ENCODE measurements at places on chromosomes 2 and 18. TPM values are rescaled to one million over a fixed set of nuclear protein-coding genes. Genes with fewer than 3 reads are reported as not detected.

Gene TBR1
- not detected for total RNA-seq

Gene CYP26B1
- total RNA-seq = 5.2 TPM

Gene LYG2
- total RNA-seq = not detected

Gene PLEKHB2
- total RNA-seq = 222 TPM

Gene MAP4K3
- total RNA-seq = 129 TPM

Gene AGXT
- total RNA-seq = not detected

Gene GRHL1
- 1.3 TPM for total RNA-seq

Gene UGT1A4
- total RNA-seq = 4.8 TPM

Gene ABCG8
- not detected for total RNA-seq

Gene SLC4A3
- 0.68 TPM for total RNA-seq

Gene KCNF1
- total RNA-seq = not detected

Gene PAIP2B
- 7.0 TPM for total RNA-seq

Gene SPEG
- total RNA-seq = 95.8 TPM

Gene LMAN1
- 80.8 TPM for total RNA-seq

Gene TMEFF2
- not detected for total RNA-seq

Gene POU3F3
- total RNA-seq = 0.14 TPM

Gene STPG4
- total RNA-seq = not detected

Gene DOK6
- 0.37 TPM for total RNA-seq

Gene RAB1A
- total RNA-seq = 98.3 TPM

Gene UNC80
- 0.14 TPM for total RNA-seq

Gene ST6GAL2
- 0.16 TPM for total RNA-seq

Gene WDFY1
- 96.0 TPM for total RNA-seq

Gene UGT1A8
- total RNA-seq = 1.1 TPM

Gene IL1F10
- not detected for total RNA-seq

Gene SLC20A1
- total RNA-seq = 150 TPM

Gene UGT1A7
- 3.4 TPM for total RNA-seq

Gene KIF3C
- 0.37 TPM for total RNA-seq

Gene ORC4
- total RNA-seq = 48.1 TPM

Gene RESP18
- total RNA-seq = not detected

Gene KRTCAP3
- 18.0 TPM for total RNA-seq

Gene DSEL
- 1.9 TPM for total RNA-seq

Gene PIGN
- 37.8 TPM for total RNA-seq

Gene GALNT13
- total RNA-seq = not detected

Gene COLEC12
- 7.8 TPM for total RNA-seq

Gene PAX8
- total RNA-seq = 11.2 TPM

Gene OXER1
- total RNA-seq = 0.48 TPM

Gene SULT1C2
- not detected for total RNA-seq

Gene SMPD4
- total RNA-seq = 76.4 TPM

Gene LRP2
- not detected for total RNA-seq
